CD14-positive monocyte (primary cell): ENCODE measurements at places on chromosomes 16 and 17.

GRCh38 chr17:18963126-18964017 lies 11.4 kb downstream of the SLC5A10 start:
- DNase-seq, result no peak
- H3K27ac ChIP-seq, result no peak overlapping the region
- H3K27me3 ChIP-seq, result no peaks in the 10 kb centered on the region

GRCh38 chr17:14165616-14166015 lies 71.0 kb downstream of the CDRT15 start:
- no peak overlapping the region for H3K4me3 ChIP-seq
- H3K27ac ChIP-seq, result no peak overlapping the region
- no peaks in the 10 kb centered on the region for H3K4me1 ChIP-seq
- no peaks in the 10 kb centered on the region for H3K27me3 ChIP-seq

DNA sequence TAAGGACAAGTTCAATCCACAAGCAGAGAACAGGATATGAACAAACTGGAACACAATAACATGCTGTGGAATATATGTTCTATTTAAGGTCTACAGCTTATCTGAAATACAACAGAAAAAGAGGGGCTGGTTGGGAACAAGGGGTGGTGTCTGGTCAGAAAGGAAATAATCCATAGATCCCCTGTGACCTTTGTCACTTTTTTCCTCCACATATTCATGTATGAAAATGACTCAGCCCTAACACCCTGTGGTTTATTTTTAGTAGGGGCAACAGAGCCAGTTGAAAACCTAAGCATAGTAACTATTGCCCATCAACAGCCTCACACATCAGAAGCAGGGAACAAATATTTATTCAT lies 12.3 kb upstream of the SPAG9 start:
- no peaks in the 10 kb centered on the region for H3K27me3 ChIP-seq
- H3K4me3 ChIP-seq, result no peak overlapping the region
- H3K36me3 ChIP-seq, result no peaks in the 10 kb centered on the region
- DNase-seq, result no peak

- peaks cover 74% of the 10 kb centered on the region for H3K4me1 ChIP-seq
- H3K27me3 ChIP-seq, result no peaks in the 10 kb centered on the region
- H3K27ac ChIP-seq, result peak overlapping the region; percentile 82
- H3K36me3 ChIP-seq, result peaks cover 11% of the 10 kb centered on the region
- peak overlapping the region; percentile 89 for H3K4me3 ChIP-seq
These were observed 2.2 kb upstream of the CHD3 start for GRCh38 chr17:7886227-7887037.

DNA sequence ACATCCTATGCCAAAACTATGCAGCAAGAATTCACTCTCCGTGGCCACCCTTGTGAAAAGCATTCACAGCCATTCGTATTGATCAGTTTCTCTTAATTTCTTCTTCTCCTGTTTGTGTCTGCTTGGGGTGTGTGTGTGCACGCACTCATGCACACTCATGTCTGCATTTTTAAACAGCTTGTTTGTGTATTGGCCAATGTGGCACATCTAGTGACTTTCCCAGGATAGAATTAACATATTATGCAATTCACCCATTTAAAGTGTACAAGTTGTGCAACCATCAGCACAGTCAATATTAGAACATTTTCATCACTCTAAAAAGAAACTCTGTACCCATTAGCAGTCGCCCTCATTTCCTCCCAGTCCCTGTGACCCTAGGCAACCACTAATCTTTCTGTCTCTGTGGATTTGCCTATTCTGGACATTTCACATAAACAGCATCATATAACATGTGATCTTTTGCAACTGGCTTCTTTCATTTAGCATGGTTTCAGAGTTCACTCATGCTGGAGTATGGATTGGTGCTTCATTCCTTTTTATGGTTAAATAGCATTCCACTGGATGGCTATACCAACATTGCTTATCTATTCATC lies 20.1 kb downstream of the IRX3 start:
- peak; percentile 63 for DNase-seq
- no peak overlapping the region for H3K4me3 ChIP-seq
- peaks cover 29% of the 10 kb centered on the region for H3K4me1 ChIP-seq

DNA sequence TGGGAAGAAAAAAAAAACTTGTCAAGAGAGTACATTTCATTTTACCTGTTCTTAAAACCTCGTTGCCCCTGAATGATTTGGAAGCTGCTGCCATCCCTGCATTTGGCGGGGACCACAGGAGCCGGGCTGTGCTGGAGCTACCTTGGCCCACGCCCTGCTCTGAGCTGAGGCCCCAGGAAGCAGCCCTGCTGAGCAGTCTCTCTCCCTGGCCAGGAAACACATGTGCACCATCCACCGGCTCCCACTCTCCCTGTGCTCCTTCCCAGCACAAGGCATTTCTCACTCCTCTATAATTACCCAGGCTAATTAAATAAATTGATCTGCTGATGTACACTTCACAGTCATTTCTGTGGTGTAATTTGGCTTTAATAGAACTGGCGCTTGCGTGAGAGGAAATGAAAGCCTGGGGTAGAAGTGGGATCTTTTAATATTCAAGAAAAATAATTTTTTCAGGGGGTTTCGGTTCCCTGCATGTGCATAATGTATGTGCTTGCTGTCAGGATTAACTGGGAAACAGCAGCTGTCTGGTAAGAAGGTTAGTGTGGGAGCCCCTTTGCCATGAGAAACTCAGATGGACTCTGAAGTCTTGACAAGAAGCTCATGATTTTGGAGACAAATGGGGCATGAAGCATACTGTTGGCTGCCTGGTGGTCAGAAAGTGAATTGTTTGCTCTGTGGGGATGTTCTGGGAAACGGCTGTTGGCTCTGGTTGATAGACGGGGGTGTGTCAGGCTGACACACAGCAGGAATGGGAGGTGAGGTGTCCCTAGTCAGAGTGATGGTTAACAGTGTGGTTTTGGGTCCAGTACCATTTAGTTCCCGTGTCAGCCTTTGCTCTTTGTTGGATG lies 252.3 kb upstream of the EEF2KMT start:
- no peak overlapping the region for H3K4me3 ChIP-seq
- no peaks in the 10 kb centered on the region for H3K36me3 ChIP-seq
- H3K27ac ChIP-seq, result no peak overlapping the region
- no peaks in the 10 kb centered on the region for H3K27me3 ChIP-seq
- no peak for DNase-seq
- no peaks in the 10 kb centered on the region for H3K4me1 ChIP-seq

- H3K27ac ChIP-seq, result no peak overlapping the region
- no peaks in the 10 kb centered on the region for H3K36me3 ChIP-seq
- H3K4me1 ChIP-seq, result no peaks in the 10 kb centered on the region
- H3K4me3 ChIP-seq, result no peak overlapping the region
- H3K27me3 ChIP-seq, result no peaks in the 10 kb centered on the region
- DNase-seq, result no peak
These were observed 21.4 kb downstream of the CCDC102A start for GRCh38 chr16:57514791-57515600.

DNA sequence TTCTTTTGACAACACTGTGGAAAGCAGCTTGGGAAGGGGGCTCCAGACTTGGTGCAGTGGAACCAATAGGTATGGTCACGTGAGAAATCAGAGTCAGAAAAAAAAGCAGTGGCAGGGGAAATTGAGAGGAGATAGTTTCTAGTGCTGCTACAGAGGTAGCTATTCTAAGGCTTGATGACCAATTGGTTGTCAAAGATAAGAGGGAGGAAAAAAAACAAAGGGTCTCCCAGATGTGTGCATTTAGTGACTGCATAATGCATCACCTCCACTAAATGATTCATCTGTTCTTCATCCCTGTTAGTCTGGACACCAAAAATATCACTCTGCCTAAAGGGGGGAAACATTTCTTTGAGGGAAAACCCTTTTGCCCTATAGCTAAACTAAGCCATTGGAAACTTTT lies 56.5 kb downstream of the PIGL start:
- H3K4me3 ChIP-seq, result no peak overlapping the region
- no peak overlapping the region for H3K27ac ChIP-seq
- no peak for DNase-seq

DNA sequence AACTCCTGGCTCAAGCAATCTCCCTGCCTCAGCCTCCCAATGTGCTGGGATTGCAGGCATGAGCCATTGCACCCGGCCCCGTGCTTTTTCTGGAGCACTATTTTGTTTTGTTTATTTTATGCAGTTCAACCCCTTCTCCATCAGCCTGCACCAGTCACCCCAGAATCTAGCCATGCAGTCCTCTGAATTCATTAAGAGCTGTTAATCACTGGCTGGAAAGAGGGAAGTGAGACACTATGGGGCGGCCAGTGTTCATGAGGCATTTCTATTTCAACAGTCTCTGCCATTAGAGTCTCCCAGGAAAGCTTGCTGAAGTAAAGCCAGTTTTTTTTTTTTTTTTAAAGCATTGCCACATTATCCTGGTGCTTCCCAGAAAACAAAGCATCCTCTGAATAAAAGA lies 1.7 kb downstream of the VWA3A start:
- H3K36me3 ChIP-seq, result no peaks in the 10 kb centered on the region
- H3K27ac ChIP-seq, result no peak overlapping the region
- no peak for DNase-seq

- H3K4me3 ChIP-seq, result no peak overlapping the region
- H3K4me1 ChIP-seq, result peaks cover 30% of the 10 kb centered on the region
- H3K36me3 ChIP-seq, result no peaks in the 10 kb centered on the region
- H3K27ac ChIP-seq, result no peak overlapping the region
- DNase-seq, result no peak
- no peaks in the 10 kb centered on the region for H3K27me3 ChIP-seq
These were observed 50.8 kb upstream of the JPH3 start for GRCh38 chr16:87551487-87551886.

- no peak overlapping the region for H3K4me3 ChIP-seq
- no peaks in the 10 kb centered on the region for H3K36me3 ChIP-seq
These were observed 6.0 kb upstream of the CCL3 start for GRCh38 chr17:36095992-36096391.

- no peaks in the 10 kb centered on the region for H3K36me3 ChIP-seq
- H3K4me1 ChIP-seq, result peaks cover 4% of the 10 kb centered on the region
- no peaks in the 10 kb centered on the region for H3K27me3 ChIP-seq
- no peak overlapping the region for H3K4me3 ChIP-seq
- DNase-seq, result peak; percentile 51
These were observed 6.9 kb upstream of the ELAC2 start for GRCh38 chr17:13024526-13025257.

GRCh38 chr16:22192261-22193062 lies 13.6 kb upstream of the EEF2K start:
- peak; percentile 96 for DNase-seq
- peaks cover 53% of the 10 kb centered on the region for H3K4me1 ChIP-seq
- H3K27ac ChIP-seq, result peak overlapping the region; percentile 94
- no peaks in the 10 kb centered on the region for H3K36me3 ChIP-seq

GRCh38 chr17:63699638-63700527 lies at the start of gene LIMD2:
Gene LIMD2, minus strand, starts transcription at chr17:63700125. Its CDS starts 827 bp downstream, at chr17:63699298.
- H3K27me3 ChIP-seq, result no peaks in the 10 kb centered on the region
- peak within 1 kb of the TSS; percentile 88 for H3K27ac ChIP-seq
- H3K36me3 ChIP-seq, result peaks cover 41% of the 10 kb centered on the region
